ENCODE measurements at places on chromosomes 16 and 17.

DNA sequence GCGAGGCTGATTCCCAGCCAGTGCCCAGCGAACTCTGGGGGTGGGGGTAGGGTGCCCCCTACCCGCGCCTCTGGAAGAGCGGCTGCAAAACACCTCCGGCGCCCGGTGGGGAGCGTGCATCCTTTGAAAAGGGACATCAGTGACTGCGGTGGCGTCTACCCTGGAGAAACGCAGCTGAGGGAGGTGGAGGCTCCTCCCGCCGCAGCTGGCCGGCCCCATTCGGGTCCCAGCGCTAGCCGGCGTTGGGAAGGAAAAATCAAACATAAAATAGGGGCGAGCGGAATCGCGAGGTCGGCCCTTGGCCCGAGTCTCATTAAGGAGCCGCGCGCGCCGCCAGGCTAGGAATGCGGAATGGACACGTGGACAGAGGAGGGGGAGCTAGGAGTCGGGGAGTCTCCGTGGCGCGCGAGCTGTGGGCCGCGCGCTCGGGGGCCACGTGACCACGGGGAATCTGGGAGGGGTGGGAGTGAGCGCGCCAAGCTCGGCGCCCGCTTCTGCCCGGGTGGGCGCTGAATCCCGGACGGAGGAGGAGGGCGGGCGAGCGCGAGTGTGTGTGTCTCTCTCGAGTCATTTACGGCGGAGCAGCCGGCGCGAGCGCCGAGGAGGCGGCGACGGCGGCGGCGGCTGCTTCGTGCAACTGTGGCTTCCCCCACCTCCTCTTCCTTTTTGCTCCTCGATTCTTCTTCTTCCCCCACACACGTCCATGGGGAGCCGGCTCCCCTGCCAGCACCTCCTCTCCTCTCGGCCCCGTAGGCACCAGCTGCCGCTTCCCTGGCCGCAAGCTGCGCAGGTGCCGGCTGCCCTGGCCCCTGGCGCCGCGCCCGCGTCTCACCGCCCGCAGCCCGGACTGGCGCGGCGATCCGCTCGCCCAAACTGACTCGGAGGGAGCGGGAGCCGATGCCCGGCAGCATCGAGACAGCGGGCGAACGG lies at the start of gene TMEM132E:
TMEM132E (plus strand) TSS at position 566 of the 930 bp plus-strand sequence. CDS start 1,495 bp downstream, outside the sequence.
- peak; percentile 88 for DNase-seq

- no peak for DNase-seq
Measured at GRCh38 chr17:48254896-48255295, 147.3 kb downstream of the SNX11 start.

DNA sequence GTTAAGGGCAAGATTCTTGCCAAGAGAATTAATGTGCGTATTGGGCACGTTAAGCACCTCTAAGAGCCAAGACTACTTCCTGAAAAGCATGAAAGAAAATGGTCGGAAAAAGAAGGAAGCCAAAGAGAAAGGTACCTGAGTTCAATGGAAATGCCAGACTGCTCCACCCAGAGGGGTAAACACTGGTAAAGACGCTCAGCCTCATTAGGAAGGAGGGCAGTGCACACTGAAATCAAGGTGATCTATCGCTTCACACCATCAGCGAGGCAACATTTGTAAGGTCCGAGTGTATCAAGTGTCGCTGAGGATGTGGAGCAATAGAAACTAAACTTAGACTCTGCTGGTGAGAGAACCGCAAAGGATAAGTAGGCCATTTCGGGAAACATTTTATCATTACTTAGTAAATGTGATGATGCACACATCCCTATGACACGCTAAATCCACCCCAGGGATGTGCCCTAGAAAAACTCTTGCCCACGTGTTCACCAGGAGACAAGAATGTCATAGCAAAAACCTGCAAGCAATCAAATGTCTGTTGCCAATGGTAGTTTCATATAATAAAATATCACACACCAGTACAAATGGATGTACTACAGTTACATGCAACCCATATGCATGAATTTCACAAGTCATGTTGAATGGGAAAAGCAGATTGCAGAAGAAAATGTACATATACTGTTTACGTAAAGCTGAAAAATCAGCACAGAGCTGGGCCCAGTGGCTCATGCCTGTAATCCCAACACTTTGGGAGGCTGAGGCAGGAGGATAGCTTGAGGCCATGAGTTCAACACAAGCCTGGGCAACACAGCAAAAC lies 23.6 kb downstream of the CNTROB start:
- DNase-seq = no peak

GRCh38 chr16:61946019-61946418 lies 90.2 kb downstream of the CDH8 start:
- DNase-seq = no peak

DNA sequence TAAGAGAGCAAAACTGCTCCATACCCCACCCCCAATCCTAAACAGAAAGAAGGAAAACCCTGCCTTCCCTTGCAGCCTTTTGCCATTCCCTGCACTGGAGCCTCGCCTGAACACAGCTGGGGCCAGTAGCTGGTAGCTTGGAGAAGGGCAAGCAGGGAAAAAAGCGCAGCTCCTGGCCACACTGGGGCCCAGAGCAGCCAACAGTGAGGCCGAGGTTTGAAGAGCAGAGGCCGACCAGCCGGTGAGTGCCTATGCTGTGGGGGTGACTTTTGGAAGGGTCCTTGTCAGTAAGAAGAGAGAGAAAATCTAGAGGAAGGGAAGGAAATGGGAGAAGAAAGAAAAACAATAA lies 3.2 kb upstream of the HOXB9 start:
- no peak for DNase-seq

GRCh38 chr17:76370261-76370993 lies 14.0 kb upstream of the SPHK1 start:
- no peak for DNase-seq

- no peak for DNase-seq
Measured at GRCh38 chr17:871751-872519, 89.8 kb downstream of the MRM3 start.

- DNase-seq = no peak
Measured at GRCh38 chr16:69511651-69512050, 54.1 kb upstream of the NFAT5 start.

DNA sequence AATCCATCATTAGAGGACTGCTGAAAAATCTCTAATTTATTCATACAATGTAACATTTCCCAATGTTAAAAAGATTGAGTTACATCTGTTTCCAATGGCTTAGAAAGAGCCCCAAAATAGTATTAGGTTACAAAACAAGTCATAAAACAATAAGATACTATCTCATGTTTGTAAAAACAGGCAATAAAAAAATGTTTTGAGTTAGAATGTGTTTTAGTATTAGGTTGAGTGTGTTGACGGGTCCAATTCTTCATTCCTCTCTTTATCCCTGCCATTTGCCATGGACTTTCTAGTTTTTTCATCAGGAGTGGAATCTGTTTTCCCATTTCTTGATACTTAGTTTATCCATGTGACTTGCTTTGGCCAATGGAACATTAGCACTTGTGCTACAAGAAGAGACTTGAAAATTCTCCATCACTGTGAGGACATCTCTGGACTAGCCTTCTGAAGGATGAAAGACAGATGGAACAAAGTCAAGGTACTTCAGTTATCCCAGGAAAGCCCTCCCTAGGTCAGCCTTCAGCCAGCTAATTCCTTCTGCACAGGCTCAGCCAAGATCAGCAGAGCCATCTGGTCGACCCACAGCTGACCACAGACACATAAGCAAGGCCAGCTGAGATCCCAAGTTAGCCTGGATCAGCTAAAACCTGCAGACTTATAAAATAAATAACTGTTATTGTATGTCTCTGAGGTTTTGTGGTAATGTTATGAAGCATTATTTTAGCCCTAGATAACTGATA lies 83.3 kb downstream of the HS3ST3A1 start:
- no peak for DNase-seq

- DNase-seq = no peak
Measured at GRCh38 chr16:11212798-11213196, 43.2 kb downstream of the SOCS1 start.

GRCh38 chr17:82519971-82520903 lies 705 bp downstream of the FOXK2 start:
- peak; percentile 12 for DNase-seq

GRCh38 chr17:1975573-1975972 lies 49.6 kb downstream of the RTN4RL1 start:
- DNase-seq = no peak

- peak; percentile 53 for DNase-seq
Measured at GRCh38 chr17:82204831-82205719, 7.6 kb downstream of the CCDC57 start.

DNA sequence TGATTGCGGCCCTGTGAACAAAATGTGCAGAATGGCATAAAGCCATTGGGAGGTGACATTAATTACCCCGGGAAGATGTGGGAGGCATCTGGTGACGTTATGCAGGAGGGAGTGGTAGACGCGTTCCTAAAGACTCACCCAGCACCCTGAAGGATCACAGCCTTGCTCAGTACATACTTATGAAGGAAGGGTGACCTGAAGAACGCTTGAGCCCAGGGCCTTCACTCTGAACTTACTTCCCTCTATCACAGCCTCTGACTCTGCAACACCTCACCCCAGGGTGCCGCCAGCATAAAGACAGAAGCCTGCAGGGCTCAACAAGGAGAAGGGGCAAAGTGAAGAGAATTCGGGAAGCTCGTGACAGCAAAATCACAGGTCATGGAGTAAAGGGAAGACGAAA lies 9.4 kb downstream of the MFSD6L start:
- DNase-seq = no peak

- DNase-seq = no peak
Measured at GRCh38 chr16:30546115-30546514, 11.5 kb upstream of the ZNF747 start.

DNA sequence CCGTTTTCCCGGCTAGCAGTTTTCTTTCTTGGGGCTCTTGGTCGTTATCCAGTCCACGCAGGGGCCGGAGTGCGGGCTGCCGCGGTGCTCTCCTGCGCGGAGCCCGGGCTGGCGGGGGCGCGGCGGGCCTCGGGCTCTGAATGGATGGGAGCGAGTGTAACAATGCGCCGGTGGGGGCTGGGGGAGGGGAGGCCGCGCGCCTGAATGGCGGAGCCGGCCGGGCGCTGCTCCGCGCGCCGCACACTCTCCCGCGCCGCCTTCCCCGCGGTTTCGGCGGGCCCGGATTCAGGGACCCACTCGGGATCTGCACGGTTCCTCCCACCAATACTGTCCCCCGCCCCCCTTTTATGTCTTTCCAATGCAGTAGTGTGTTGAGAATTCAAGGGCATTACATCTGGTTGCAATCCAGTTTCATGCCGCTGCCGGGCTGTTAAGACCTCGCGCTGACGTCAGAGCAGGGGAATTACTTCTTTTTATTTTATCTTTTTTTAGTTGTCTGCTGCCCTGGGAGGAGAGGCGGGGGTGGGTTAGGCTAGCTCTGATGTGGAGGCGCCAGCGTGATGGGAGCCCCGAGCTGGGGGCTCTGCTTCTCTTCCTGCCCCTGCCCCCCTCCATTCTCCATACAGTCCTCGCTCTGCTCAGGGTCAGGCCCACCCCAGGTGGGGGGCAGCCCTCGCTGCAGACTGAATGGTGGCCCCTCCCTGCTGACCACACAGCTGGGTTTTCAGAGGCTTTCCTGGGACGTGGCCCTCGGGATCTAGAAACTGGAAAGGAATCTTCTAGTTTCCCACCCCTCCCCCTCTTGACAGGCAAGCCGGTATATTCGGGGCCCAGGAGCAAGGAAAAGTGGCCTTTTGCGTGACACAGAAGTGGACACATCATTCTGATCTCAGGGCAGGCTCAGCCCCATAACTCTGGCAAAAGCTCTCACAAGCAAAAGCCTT lies 1.8 kb downstream of the RAI1 start:
- no peak for DNase-seq

GRCh38 chr16:49494474-49494873 lies 120.9 kb downstream of the C16orf78 start:
- DNase-seq = no peak

- no peak for DNase-seq
Measured at GRCh38 chr16:47493381-47494337, 32.5 kb downstream of the PHKB start.

GRCh38 chr17:44360826-44361225 lies 2.8 kb downstream of the FAM171A2 start:
- DNase-seq = no peak

Data from DMS79 treated with DMSO at 0.1 percent for 48 hours (cell line).